Effector CD4-positive, alpha-beta T cell (primary cell): ENCODE measurements at places on chromosomes 1 and 21.

DNA sequence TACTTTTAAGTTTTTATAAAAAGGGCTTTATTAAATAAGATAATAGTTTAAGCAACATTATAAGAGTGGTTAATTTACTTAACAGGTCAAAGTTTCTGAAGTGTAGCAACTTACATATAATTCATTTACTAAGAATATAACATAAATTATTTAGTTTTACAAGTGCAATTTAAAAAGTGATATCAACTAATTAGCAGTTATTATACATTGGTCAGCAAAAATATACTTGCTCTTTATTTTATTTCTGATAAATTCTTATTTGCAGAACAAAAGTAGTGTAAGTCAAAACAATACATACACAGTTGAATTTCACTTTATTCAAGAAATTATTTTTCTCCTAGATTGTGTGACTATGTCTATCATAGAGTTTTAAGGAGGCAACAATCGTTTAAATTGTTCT lies 215.6 kb downstream of the SPATA17 start:
- no peak for DNase-seq

GRCh38 chr1:34590211-34590623 lies 164.6 kb upstream of the GJB5 start:
- DNase-seq = no peak

GRCh38 chr1:23799255-23799569 lies 1.3 kb downstream of the GALE start:
- no peak for DNase-seq

- DNase-seq = no peak
These were observed 6.6 kb upstream of the DOP1B start for GRCh38 chr21:36149788-36150711.

GRCh38 chr1:20167126-20167525 lies 18.8 kb upstream of the UBXN10 start:
- no peak for DNase-seq

GRCh38 chr1:158148468-158148867 lies 32.2 kb upstream of the CD1D start:
- no peak for DNase-seq

GRCh38 chr1:170239445-170239844 lies 93.7 kb downstream of the NTMT2 start:
- no peak for DNase-seq

GRCh38 chr21:45468051-45468970 lies 63.3 kb downstream of the COL18A1 start:
- DNase-seq = no peak
